B cell (primary cell): ENCODE measurements at places on chromosomes 3 and 15. TPM values are rescaled to one million over a fixed set of nuclear protein-coding genes. Genes with fewer than 3 reads are reported as not detected.

RPUSD3 gene
- total RNA-seq, result 60.7 and 62.1 TPM in 2 replicates

CACNA1D gene
- 0.07 TPM in 1 of 2 replicates, not detected in the other for total RNA-seq

PP2D1 gene
- not detected in 2 replicates for total RNA-seq

DISP2 gene
- 0.15 and 0.71 TPM in 2 replicates for total RNA-seq

CLCN2 gene
- 8.1 and 14.4 TPM in 2 replicates for total RNA-seq

CYP8B1 gene
- not detected in 2 replicates for total RNA-seq
